ENCODE measurements at places on chromosomes 3 and 15.

DNA sequence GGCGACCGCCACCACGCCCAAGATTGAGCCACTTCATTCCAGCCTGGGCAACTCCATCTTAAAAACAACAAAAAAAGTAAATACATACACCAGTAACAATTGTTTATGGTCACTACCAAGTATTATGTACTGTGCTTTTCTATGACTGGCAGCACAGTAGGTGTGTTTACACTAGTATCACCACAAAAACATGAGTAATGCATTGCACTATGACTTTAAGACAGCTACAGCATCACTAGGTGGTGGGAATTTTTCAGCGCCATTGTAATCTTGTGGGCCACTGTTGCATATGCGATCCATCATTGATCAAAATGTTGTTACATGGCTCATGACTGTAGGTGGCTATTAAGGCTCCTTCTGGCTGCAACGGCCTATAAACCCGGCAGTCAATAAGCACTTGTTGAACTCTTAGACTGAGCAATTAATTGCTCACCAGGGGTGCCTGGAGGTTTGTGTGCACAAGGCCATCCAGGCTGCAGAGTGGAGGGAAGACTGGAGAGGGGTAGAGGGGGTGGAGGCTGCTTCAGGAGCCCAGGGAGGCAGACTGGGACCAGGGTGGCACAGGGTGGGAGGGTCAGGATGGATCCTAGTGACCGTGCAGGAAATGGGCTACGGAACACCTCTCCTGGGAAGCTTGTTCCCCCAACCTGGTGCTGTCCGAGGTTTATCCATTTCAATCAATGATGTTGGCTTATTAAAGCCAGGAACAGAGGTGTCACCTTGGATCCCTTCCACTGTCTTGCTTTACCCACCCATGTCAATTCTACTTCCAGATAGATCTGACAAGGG is 17.9 kb upstream of the COPG1 start:
- no peak for DNase-seq

- peak; percentile 53 for DNase-seq
These were observed 523.6 kb upstream of the LMCD1 start for GRCh38 chr3:7978087-7978422.

GRCh38 chr15:101803676-101804075 is 367 bp downstream of the OR4F6 start:
- DNase-seq, result no peak

GRCh38 chr3:120908030-120908794 is at the start of gene STXBP5L:
Gene STXBP5L, plus strand, starts transcription at chr3:120908205. Its CDS starts 1,374 bp downstream, at chr3:120909579.
- DNase-seq, result peak; percentile 19

DNA sequence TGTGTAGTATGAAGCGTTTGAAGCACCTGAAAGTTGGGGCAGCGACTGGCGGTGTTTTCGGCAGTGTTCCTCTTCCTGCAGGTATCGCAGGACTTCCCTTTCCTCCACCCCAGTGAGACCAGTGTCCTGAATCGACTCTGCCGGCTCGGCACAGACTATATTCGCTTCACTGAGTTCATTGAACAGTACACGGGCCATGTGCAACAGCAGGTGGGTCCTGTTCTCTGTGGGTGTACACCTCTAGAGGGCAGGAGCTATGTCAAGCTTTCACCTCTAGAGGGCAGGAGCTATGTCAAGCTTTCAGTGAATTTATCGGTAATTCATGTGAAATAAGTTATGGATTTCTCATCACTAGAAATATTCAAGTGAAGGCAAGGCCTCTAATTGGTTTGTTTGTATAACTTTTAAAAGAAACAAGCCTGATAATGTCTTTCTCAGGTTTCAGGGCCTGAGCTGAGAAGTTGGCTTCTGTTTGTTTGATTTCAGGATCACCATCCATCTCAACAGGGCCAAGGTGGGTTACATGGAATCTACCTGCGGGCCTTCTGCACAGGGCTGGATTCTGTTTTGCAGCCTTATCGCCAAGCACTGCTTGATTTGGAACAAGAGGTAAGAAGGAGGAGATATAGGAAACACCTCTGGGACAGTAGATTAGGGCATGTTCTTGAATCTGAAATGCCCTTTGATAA is 5.3 kb downstream of the TUBGCP4 start:
- no peak for DNase-seq

DNA sequence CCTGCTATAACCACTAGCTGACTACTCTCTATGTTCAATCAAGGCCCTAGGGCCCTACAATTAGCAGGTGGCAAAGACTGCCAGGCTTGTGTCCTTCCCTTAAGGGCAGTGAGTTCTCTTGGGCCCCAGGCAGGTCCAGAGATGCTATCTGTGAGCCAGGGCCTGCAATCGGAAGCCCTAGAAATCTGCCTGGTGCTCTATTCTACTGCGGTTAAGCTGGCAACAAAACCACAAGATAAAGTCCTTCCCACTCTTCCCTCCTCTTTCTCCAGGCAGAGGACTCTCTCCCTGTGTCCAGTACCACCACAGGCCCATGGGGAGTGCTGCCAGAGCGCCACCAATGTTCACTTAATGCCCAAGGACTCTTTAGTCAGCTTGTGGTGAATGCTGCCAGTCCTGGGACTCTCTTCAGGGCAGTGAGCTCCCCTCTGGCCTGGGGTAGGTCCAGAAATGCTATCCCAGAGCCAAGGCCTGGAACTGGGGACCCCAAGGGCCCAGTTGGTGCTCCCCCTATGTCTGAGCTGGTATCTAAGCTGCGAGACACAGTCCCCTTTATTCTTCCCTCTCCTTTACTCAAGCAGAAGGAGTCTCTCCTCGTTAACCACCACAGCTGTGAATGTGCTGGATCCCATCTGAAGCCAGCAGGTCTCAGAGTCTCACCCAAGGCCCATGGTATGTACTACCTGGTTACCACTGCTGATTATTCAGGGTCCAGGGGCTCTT is 34.7 kb downstream of the XXYLT1 start:
- no peak for DNase-seq

DNA sequence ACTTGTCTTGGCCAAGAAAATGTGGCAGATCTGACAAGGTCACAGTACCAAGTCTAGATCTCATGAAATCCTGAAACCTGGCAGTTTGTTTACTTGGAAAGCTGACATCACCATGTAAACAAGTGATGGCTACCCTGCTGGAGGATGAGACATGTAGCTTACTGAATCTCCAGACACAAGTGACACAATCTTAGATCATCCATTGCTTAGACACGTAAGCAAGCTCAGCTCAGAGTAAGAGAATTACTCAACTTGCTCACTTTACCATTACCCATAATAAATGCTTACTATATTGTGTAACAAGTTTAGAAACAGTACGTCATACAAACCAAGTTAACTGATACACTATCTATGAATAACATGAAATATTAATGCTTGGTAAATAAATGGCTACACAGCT is 263.8 kb downstream of the TBC1D5 start:
- DNase-seq, result no peak

DNA sequence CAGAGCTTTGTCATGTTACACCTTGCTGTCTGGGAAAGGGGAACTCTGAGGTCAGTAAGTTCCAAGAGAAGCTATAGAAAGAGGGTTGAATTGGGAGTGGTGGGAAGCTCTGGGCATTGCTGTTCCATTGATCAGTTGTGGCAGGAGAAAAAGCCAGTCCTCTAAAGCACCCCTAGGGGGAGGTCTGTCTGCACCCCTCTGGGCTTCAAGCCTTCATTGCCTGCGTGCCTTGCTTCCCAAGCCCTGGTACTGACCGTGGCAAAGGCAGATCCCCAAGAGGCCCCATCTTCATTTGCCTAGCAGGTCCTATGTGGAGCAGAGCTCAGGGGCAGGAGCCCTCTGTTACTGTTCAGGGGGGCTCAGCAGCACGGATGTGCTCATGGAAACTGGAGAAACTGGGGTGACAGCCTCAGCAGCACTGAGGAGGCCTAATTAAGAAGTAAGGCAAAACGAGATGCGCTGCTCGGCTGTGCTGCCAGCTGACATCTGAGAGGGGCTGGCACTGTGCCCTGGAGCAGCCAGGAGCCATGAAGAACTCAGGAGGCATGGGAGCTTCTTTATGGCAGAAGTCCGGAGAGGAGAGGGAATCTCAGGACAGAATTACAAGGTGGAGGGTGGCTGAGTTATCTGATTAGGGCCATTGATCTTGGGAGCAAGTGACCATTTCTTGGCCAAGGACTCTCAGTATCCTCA is 270.9 kb downstream of the RPLP1 start:
- no peak for DNase-seq

DNA sequence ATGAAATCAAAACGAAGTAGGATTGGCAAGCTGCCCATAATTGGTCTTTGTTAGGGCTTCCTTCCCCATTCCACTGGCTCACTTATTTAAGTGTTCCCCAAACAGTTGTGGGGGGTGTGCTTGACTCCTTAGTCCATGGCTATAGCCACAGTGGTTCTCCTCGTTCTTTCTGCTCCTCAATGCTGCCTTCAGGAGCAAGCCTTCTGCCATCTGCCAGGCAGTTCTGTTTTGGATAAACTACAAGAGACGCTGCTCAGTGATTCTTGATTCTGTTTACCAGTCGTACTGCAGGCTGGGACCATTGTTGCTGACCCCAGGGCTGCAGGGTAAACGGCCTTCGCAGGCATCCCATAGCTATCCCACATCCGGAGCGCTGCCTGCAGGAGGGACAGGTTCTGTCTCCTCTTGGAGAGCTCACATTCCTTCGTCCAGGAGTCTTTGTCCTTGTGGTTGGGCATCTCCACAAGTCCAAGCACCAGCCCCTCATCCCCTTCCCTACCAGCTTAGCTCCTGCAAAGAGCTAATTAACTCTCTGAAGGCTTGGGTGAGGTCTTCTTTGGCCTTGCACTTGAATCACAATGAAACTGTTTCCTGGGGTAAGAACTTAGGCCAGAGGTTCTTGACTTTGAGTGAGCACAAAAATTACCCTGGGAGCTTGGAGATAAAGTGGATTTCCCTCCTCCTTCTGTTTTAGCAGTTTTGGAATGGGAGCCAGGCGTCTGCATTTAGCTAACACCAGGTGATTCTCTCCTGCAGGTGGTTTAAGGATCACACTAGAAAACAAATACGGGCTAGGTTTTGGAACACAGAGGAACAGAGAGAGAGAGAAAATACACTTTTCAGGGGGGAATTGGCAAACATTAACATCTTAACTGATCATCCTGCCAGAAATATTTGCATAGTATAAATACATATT is 114.9 kb downstream of the SV2B start:
- DNase-seq, result no peak
